Brain (organoid and tissue), 16 donors: ENCODE measurements at places on chromosomes 16 and 17. TPM values are rescaled to one million over a fixed set of nuclear protein-coding genes. Genes with fewer than 3 reads are reported as not detected.

CCL18 gene
- 0.36 TPM for polyA plus RNA-seq

FBXW10B gene
- not detected for polyA plus RNA-seq

ANKRD13B gene
- polyA plus RNA-seq, result 28.2 TPM

NOG gene
- 0.66 TPM for polyA plus RNA-seq

LRRC75A gene
- polyA plus RNA-seq, result 38.0 TPM

IRX3 gene
- polyA plus RNA-seq, result 58.7 TPM

SOX9 gene
- 35.4 TPM for polyA plus RNA-seq

TNFSF13 gene
- polyA plus RNA-seq, result 17.3 TPM

LAT gene
- polyA plus RNA-seq, result 4.1 TPM

LRRC36 gene
- polyA plus RNA-seq, result 5.2 TPM

TBX21 gene
- not detected for polyA plus RNA-seq

PLLP gene
- polyA plus RNA-seq, result 153 TPM

KRTAP16-1 gene
- not detected for polyA plus RNA-seq

KRTAP29-1 gene
- not detected for polyA plus RNA-seq

KLHL10 gene
- not detected for polyA plus RNA-seq

HIGD1B gene
- 21.9 TPM for polyA plus RNA-seq

CCDC200 gene
- not detected for polyA plus RNA-seq

HOXB6 gene
- 31.9 TPM for polyA plus RNA-seq

TAF1C gene
- polyA plus RNA-seq, result 18.5 TPM

RGS9 gene
- polyA plus RNA-seq, result 20.2 TPM

EFCAB5 gene
- 0.61 TPM for polyA plus RNA-seq

HS3ST4 gene
- polyA plus RNA-seq, result 5.6 TPM
